ENCODE measurements at places on chromosomes 4 and X. TPM values are rescaled to one million over a fixed set of nuclear protein-coding genes. Genes with fewer than 3 reads are reported as not detected.

The PFKFB1 gene
- total RNA-seq = 0.13 TPM

The CABS1 gene
- total RNA-seq = not detected

The EGF gene
- total RNA-seq = 1.1 TPM

The OPRPN gene
- total RNA-seq = not detected

The ZNF711 gene
- 3.1 TPM for total RNA-seq

The MEPE gene
- total RNA-seq = not detected

The SPANXA1 gene
- total RNA-seq = not detected

The MAGEA10 gene
- total RNA-seq = not detected

The TAF7L gene
- total RNA-seq = under 0.01 TPM

The ANOS1 gene
- 0.26 TPM for total RNA-seq

Measured in bronchial epithelial cell (primary cell).